ENCODE measurements at places on chromosomes 7 and 10. TPM values are rescaled to one million over a fixed set of nuclear protein-coding genes. Genes with fewer than 3 reads are reported as not detected.

The GSDME gene
- total RNA-seq, result 60.3 TPM

The CYP26A1 gene
- 0.19 TPM for total RNA-seq

The LRIT1 gene
- total RNA-seq, result not detected

The NPC1L1 gene
- total RNA-seq, result under 0.01 TPM

The GPR22 gene
- not detected for total RNA-seq

The CNPY1 gene
- not detected for total RNA-seq

The OR6V1 gene
- total RNA-seq, result not detected

The RTKN2 gene
- 1.1 TPM for total RNA-seq

Measured in regular cardiac myocyte (primary cell).